Kidney (tissue), 22 donors: ENCODE measurements at places on chromosomes 12 and 14.

GRCh38 chr12:4210183-4210582 is 63.4 kb upstream of the CCND2 start:
- no peak for DNase-seq

- DNase-seq = no peak
These were observed 44.0 kb downstream of the TTLL5 start for GRCh38 chr14:75705014-75705413.

DNA sequence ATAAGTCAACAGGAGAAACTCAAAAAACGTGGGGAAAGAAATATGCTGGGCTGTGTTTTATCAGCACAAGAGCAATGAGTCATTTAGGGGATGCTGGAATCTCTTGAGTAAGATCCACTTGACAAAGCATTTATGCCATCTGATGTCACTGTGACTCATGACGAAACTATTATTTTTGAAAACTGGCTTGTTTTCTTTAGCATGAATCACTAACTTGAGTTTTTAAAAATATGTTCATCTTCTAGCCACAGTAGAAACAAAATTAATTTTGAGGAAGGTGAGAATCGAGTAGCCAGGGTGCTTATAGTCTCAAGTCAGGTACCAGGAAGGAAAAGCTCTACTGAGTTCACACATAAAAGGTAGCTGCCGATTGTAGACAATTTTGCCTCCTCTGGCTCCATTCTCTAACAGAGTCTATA is 456.2 kb upstream of the MGAT4C start:
- no peak for DNase-seq

GRCh38 chr14:63918411-63918810 is 65.6 kb downstream of the SYNE2 start:
- peak; percentile 44 for DNase-seq

- DNase-seq = peak; percentile 7
These were observed 1005.8 kb downstream of the TRHDE start for GRCh38 chr12:73277971-73278370.

GRCh38 chr12:120928864-120929652 is 24.9 kb upstream of the SPPL3 start:
- DNase-seq = peak; percentile 87

- DNase-seq = no peak
These were observed 9.2 kb upstream of the PLEKHG3 start for GRCh38 chr14:64695071-64695470.

DNA sequence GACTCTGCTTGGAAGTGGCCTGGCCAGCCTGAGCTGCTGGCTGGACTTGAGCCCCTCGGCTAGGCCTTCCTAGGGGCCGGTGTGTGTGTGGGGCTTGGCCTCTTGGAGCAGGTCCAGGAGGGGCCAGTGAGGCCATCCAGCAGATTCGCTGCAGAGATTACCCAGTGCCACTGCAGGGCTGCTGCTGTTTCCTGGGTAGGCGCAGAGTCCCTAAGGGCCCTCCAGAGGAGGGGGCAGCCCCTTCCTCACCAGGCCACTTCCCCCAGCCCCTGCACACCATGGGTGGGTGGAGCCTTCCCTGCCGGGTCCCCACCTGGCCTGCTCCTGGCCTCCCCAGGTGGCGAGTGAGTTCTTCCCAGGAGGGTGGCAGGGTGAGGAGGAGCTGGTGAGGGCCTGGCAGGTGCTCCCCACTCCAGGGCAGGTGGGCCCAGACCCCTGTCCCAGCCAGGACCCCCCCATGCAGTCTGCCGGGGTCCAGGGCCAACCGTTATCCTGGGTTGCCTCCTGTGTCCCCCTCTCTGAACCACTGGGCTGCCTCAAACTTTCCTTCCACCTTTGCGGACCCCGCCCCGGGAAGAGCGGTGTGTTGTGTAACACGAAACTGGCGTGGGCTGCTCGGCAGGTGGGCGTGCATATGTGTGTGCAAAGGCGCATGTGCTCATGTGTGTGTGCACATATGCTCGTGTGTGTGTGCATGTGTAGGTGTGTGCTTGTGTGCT is 25.1 kb downstream of the ASPG start:
- no peak for DNase-seq

GRCh38 chr12:60501124-60501729 is 905.4 kb downstream of the SLC16A7 start:
- no peak for DNase-seq
